ENCODE measurements at places on chromosomes 7 and 10. TPM values are rescaled to one million over a fixed set of nuclear protein-coding genes. Genes with fewer than 3 reads are reported as not detected.

Gene CLDN15
- 1.8 TPM for polyA plus RNA-seq

Gene ZNF736
- polyA plus RNA-seq, result 4.3 TPM

Gene EPO
- not detected for polyA plus RNA-seq

Gene VIM
- polyA plus RNA-seq, result 4,882 TPM

Measured in fibroblast of lung (primary cell).